ENCODE measurements at places on chromosomes 6 and 20.

GRCh38 chr6:14380901-14381828 is 263.6 kb downstream of the CD83 start:
- DNase-seq, result no peak

DNA sequence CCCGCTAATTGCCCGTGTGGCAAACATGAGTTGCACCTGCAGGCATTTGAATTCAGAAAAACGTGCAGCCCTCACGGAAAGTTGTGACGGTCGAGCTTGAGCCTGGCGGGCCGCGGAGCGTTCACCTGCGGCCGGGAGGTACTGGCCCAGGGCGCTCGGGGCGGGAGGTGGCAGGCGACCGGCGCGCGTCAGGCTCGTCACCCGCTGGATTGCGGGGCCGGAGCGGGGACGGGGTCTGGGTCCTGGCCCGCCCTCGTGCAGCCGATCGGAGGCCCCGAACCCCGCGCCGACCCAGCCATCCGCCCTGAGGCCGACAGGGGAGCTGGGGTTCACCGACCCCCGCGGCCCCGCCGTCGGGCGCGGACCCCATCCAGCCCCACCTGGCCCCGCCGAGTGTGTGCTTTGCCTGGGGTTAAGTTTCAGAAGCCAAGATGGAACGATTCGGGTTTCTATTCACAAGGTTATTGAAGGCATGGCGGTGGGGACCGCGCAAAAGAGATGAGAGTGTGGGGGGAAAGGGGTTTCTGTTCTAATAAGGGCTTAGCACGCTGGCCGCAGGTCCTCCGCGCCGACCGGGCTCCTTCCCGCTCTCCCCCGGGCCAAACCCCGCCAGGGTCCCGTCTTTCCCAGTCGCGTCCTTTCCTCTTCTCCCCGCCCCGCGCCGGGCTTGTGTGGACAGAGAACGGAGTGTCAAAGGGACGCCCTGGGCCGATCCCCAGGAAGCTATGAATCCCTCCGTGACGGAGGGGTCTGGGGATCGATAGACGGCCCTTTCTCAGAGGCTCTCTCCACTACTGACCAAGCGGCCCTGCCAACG is 1.6 kb upstream of the HEY2 start:
- DNase-seq, result no peak

DNA sequence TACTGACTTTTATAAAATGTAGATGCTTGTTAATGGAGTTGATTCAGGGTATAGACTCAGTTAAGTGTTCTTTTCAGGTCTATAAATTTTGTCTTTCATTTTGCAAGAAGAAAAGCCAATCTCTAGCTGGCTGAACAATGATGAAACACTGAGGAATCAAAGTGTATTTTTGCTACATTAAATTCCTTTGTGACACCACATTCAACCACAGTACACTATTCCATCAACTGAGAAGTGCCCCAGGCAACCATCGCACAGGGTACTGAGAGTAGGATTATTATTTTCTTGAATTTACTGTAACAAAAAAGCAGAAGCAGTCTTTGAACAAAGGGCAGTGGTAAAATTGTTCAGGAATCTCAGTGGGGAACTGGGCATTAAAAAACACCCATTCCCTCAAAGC is 83.6 kb downstream of the PREP start:
- DNase-seq, result no peak

DNA sequence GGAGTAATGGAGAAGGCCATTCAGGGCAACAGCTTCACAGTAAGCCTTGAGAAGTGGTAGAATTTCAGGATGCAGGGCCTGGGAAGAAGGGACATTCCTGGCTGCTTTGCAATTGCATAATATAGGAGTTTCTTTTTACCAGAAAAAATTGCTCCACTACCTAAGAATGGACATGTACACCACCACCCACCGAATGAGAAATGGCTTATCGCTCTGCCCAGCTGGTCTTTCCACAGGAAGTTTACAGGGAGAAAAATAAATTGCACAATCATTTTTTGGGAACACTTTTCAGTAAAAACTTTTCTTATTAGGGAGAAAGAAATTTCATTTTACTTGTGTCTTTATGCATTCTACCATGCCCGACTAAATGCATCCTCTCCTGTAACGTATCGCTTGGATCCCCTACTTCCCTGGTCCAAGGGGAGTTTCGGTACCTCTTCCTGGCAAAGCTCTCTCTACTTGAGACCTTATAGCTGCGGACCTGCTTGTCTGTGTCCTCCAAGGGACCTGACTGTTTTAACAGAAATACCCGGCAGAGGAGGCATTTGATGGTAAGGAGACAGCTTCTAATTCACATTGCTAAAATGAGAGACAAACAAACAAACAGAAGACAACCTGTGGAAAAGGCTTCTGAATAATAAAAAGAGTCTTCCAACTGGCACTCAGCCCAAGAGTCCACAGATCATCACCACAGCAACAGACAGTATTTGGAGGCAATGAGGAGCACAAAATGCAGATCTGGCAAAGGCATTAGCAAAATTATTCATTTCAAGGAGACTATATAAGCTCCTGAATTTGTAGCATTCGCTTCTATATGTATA is 54.2 kb downstream of the MAP3K5 start:
- DNase-seq, result no peak

- no peak for DNase-seq
Measured at GRCh38 chr20:10463622-10464021, 28.5 kb downstream of the SLX4IP start.

DNA sequence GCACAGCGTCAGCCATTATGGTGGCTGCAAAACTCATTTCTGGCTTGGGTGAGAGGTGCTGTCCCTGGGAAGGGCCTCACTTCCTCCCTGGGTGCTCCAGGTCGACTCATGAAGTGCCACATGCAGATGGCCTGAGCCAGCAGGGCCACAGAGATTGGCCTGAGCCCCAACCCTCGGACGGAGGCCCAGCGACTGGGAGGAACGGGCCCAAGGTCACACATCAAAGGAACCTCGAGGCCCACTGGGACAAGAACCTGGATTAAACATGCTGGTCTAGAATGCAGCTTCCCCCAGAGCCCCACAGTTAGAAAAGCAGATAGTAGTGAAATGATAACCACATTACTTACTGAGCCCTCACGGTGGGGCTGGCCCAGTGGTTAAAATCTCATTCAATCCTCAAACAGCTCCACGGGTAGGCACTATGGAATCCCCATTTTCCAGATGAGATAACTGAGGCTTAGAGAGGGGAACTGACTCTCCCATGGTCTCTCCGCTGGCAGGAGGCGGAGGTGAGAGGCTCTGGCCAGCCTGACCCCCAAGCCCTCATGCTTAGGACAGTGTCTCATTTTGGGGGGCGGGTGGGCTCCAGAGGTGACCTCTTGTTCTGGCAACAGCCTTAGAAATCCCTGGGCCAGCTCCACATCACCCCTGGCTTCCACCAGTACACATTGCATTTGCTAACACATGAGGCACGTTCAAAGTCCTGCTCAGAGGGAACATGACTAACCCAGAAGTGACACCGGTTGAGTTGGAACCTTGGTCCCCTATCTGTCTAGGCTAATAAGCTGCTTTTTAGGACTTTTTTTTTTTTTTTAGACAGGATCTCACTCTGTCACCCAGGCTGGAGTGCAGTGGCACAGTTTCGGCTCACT is 53.0 kb downstream of the SRC start:
- no peak for DNase-seq

GRCh38 chr20:3193806-3194616 is 10.5 kb downstream of the DDRGK1 start:
- no peak for DNase-seq

- no peak for DNase-seq
Measured at GRCh38 chr6:37612475-37612874, 85.2 kb downstream of the MDGA1 start.

DNA sequence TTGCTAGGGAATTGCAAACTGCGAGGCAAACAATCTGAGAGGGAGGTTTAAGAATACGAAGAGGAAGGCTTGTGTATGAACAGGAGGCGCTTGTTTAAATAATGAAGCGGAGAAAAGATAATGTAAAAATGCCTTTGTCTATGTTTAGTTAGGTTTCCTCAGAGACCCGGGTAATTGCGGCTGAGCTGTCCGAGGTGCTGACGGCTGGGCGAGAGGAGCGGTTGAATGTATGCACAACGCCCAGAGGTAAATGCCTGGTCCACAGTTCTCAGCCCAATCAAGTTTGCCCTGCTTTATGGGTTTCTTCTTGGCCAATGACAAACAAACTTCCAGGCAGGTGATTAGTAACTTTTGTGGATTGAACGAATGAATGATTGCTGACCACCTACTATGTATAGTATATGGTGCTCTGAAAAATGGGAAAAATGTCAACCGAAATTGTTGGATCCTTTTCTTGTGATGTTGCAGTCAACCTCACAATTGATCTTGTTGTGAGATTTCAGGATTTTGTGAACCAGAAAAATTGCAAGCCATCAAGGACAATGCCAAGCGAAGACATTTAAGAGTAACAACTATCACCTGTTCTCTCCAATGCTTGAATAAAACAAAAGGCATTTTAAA is 38.3 kb upstream of the SLC32A1 start:
- DNase-seq, result no peak

DNA sequence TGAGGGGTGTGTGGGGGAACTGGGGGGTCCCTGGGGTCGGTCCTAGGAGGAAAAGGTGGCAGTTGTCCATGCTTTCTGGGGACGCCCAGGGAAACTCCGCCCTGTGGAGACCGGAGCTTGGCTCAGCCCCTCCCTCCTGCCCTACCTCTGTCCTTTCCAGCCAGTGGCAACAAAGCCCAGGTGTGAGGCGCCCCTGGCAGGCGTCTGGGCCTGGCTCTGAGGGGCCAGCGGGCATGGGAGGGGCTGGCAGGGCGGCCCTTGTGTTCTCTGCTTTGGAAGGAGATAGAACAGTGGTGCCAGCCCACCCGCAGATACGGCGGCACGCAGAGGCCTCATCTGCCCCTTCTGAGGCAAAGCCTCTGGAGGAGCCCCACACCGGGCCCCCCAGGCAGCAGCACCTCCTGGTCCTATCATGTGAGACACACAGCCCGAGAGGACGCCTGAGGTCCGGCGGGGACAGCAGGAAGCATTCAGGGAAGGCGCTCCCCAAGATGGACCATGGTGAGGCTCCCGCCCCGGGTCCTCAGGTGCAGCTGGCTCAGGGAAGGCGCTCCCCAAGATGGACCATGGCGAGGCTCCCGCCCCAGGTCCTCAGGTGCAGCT is 47.9 kb downstream of the YTHDF1 start:
- no peak for DNase-seq

- DNase-seq, result no peak
Measured at GRCh38 chr6:56148488-56149186, 98.7 kb downstream of the COL21A1 start.

DNA sequence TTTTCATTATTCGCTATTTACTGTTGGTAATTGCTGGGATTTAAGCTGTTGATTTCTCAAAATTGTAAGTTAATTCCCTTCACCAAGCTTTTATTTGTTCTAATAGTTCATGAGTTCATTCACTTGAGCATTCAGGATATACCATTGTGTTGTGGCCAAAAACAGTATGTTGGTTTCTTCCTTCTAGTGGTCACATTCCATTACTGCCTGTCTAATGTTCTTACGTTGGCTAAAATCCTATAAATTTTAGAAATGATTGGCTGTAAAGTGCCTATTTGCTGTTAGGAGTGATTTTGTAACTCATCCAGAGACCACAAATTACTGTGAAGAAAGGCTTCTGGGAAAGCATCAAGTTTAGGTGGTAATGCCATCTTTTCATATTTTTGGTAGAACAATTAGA is 76.3 kb downstream of the FARS2 start:
- DNase-seq, result no peak

DNA sequence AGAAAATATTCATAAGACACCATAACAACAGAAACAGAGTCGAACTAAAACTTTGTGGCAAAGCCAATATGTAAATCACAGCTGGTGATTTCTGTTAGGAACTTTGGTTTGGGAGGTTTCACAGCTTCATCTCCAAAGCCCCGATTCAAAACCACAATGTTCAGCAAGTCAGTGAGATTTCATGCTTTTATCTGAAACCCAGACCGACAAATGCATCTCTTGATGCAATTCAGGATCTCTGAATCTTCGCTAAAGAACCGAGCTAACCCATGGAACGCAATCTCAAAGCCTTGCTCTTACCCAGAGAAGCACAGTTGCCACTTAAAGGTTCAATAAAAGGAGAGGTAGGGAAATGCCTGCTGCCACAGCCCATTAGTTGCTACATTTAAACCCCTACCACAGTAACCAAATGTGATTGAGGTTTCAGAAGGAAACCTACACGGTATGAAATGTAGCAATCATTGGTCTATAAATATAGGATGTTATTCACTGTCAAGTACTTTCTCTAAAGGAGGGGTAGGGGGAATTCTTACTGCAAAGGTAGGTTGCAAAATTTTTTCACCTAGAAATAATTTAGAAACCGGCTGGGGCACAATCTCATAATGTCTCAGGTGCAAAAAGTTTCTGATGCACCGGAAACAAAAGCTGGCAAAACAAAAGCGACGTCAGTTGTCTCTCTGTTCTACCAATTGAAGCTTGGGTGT is 381.0 kb upstream of the ARID1B start:
- DNase-seq, result no peak

- DNase-seq, result no peak
Measured at GRCh38 chr6:18240230-18240629, 24.1 kb downstream of the DEK start.

DNA sequence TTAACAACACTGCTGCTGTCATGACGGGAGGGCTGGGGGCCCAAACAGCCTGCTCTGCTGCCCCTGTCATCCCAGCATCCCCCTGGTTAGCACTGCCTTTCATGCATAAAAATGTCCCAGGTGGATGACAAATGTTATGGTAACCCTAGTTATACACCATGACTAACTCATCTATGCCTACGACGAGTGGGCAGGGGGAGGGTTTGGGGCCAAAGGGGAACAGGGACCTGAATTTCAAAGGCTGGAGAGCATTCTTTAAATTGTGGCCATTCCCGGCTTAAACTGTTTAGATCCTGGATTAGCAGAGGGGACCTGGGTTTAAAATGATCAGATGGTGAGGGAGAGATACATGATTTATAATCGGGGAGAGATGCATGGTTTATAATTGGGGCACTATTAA is 24.4 kb downstream of the GNAS-AS1 start:
- no peak for DNase-seq

- DNase-seq, result no peak
Measured at GRCh38 chr6:43992126-43992663, 135.1 kb downstream of the MRPL14 start.

GRCh38 chr20:4896971-4897497 is 104.3 kb downstream of the SLC23A2 start:
- no peak for DNase-seq

DNA sequence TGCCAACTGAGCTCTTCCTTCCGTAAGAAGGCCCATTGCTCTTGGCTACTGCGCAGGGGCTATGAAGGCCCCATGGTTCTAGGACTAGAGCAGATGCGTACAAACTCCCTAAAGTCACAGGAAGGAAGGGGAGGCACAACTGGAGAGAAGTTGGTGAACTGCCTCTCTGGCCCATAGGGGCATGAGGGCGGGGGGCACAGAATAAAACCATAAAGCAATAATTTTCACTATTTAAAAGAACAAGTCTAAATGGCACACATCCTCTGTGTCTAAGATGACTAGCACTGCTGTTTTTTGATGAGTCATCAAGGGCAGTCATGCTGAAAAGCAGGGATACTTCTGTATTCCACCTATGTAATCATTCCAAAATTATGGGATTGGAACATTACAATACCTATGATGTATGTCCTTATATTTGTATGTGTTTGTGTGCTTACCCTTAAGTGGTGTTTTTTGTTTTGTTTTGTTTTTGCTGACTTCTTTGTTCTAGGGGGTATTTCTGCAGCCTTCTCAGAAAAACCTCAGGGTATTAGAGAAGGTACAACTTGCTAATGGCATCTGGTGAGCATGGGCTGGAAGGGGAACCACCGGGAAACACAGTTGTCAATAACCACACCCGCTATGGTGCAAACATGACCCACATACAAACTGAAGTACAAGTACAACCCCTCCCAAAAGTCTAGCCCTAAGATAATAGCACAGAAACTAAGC is 36.9 kb downstream of the B4GALT5 start:
- no peak for DNase-seq

All from activated T-cell treated with anti-CD3 and anti-CD28 coated beads for 24 hours (primary cell).